ENCODE measurements at places on chromosomes 5 and 9. TPM values are rescaled to one million over a fixed set of nuclear protein-coding genes. Genes with fewer than 3 reads are reported as not detected.

OR1J2 gene
- total RNA-seq: 0.14 TPM

HK3 gene
- not detected for total RNA-seq

CORO2A gene
- 0.28 TPM for total RNA-seq

RASEF gene
- 0.14 TPM for total RNA-seq

PCDHGA6 gene
- 3.2 TPM for total RNA-seq

Measured in smooth muscle cell of bladder (primary cell).